Fibroblast of skin of right biceps (primary cell): ENCODE measurements at places on chromosomes 7 and 10.

DNA sequence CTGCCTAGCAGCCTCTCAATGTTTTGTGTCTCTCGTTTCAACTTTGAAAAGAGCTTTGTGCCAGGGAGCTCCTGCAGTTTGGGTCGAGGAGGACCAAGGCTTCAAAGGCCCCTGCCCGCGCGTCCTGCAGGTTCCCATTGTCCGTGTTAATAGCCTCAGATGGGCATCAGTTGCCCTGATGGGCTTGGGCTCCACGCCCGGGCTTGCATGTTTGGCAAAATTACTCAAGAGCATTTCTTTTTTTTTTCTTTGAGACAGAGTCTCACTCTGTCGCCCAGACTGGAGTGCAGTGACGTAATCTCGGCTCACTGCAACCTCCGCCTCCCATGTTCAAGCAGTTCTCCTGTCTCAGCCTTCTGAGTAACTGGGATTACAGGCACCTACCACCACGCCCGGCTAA, 636.6 kb downstream of the SDK1 start:
- no peak for DNase-seq

DNA sequence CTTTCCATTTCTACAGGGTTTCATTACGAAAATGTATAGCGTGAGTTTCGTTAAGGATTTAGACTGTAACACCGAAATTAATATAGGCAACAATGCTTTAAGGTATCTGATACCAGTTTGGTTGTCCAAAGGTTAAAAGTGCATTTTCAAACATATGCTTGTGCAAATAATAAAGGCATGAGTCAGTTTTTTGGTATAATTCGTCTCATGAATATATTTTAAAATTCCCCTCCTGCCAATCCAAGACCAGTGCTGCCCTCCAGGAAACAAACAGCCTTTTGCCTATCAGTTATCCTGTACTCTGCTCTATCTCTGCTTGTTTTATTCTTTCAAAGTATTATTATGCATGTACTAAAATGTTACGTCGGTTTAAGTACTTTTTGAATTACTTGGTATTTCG, 2.0 kb downstream of the LCOR start:
- peak; percentile 22 for DNase-seq

DNA sequence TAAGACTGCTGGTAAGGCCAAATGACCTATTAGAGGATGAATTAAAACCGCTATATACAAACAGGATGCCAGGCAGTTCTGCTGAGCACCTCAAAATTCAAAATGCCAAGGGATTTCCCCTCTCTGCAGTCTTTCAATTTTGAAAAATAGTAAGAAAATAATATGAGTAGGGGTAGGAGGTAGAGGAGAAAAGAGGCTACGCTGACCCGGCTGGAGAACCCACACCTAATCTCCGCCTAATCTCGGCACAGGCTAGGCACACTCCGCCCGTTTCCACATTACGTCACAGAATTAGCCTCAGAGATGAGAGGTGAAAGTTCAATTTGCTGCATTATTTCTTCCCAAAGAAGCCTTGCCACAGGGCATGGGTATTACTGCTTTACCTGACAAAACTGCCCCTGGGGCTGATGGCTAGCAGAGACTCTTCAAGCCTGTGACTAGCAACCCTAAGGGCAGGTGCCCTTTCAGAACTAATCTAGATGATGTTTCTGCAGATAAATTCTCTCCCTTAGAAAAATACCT, 21.3 kb upstream of the SPOCK2 start:
- no peak for DNase-seq

DNA sequence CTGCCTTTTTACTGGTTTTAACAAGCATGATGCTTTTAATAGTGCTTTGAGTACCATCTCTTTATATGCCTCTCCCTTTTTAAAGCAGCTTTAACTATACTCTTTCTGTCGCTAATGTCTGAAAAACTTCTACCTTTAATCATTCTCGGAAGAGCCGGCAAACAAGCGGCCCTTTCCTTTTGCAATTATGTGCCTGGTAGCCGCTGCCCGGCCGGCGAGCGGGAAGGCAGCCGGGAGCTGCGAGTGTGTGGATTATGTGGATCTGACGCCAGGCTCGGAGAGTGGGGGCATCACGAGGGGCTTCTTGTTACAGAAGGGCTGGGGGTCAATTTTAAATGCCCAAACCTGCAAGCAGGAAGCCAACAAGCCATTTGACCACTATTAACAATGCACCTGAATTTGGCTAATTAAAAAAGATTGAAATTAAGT, 120.9 kb downstream of the BUB3 start:
- no peak for DNase-seq

DNA sequence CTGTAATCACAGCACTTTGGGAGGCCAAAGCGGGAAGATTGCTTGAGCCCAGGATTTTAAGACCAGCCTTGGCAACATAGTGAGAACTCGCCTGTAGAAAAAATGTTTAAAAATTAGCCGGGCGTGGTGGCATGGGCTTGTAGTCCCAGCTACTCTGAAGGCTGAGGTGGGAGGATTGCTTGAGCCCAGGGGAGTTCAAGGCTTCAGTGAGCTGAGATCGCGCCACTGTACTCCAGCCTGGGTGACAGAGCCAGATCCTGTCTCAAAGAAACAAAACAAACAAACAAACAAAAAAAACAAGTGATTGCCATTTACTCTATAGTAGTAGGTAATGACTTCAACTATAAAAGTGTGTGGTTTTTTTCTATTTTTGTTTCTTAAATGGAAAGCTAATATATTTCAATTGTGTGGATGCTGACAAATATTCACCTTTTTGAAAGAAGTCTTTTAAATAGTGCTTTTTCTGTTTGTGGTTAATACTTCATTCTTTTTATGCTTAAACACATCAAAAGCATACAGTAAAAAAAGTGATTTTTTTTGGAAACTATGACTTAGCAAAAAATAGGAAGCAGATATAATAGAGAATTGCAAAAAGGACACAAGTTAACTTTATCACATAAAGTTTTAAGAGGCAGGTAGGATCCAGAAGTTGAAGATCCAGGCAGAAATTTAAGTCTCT, 48.4 kb downstream of the ZNF277 start:
- no peak for DNase-seq

DNA sequence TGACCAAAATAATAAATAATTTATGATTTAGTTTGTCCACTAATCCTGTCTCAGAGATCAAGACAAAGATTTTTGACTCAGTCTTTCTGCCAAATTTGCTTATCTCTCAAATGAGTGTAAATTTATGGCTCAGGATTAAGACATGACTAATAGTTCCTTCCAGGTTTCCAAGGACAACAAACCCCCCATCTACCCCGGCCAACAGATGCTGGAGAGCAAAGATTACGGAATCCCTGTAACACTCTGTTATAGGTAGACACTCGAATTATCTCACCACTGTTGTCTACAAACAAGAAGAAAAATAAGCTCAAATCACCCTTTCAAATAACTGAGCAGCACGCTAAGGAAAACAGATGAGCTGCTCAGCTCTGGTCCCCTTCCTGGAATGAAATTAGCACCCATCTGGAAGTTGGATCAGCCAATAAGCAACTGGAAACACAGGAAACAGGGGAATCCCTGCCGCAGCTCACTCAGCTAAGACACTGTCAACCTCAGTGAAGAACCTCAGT, 56.8 kb upstream of the SVIL start:
- peak; percentile 72 for DNase-seq

- no peak for DNase-seq
Measured at GRCh38 chr10:90051474-90051873, 350.1 kb downstream of the KIF20B start.

- no peak for DNase-seq
Measured at GRCh38 chr10:69847883-69848282, 46.2 kb downstream of the COL13A1 start.

DNA sequence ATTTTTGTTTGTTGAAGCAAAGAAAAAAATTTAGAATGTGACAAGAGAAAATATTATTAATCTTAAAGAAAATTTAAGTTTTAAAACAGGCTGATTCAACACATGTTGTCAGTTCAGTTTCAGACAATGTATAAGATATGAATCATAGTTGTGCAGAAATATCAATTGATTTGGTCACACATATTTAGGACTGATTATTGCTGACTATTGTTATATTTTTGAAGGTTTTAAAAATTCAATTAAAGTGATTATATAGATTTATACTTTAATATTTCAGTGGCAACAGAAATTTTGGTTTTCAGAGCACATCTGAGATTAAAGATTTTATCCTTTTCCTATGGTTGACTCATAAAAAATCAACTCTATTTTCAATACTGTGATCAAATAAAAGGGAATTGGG, 132.5 kb downstream of the PON1 start:
- DNase-seq: no peak

DNA sequence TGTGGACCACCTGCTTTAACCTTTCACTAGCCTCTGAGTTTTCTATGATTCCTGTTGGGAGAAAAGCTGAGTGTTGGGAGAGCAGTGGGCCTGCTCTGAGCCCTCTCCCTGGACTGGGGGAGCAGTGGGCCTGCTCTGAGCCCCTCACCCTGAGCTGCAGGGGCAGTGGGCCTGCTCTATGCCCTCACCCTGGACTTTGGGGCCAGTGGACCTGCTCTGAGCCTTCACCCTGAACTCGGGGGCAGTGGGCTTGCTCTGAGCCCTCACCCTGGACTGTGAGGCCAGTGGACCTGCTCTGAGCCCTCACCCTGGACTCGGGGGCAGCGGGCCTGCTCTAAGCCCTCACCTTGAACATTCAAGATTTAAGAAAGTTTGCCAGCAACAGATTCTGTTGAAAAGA, 33.4 kb downstream of the AGAP6 start:
- no peak for DNase-seq

GRCh38 chr7:155813546-155814315, 1.5 kb upstream of the SHH start:
- no peak for DNase-seq

- peak; percentile 70 for DNase-seq
Measured at GRCh38 chr7:75054744-75055143, 18.9 kb downstream of the RCC1L start.

DNA sequence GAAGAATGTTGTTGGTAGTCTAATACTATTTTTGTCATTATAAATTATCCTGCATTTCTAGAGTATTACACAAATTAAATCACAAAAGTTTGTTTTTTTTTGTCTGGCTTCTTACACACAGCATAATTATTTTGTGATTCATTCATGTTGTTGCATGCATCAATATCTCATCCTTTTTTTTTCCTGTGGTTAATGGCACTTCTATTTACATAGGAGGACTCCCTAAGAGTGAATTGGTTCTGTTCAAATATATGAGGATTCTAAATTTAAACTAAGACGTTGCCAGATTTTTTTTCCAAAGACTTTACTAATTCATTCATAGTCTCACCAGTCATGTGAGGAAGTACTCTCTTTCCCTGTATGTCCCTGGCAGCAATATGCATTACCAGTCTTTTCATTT, 303.3 kb downstream of the GPR37 start:
- DNase-seq: peak; percentile 77

DNA sequence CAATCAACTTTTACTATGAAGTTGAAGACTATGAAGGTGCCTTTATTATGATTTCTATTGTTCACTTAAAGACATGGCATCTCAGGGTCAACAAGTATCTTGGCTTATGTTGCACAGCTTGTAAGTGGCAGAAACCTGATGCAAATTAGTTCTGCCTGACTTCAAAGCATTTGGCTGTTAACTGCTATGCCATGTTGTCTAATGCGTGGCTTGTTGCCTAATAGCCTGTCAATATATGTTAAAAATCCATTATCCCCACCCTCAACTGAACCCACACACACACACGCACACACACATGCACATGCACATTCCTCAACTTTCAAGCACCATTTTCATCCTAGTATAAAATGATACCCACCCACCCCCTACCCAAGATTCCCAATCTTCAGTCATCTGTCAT, 217.1 kb downstream of the NRG3 start:
- DNase-seq: no peak

- no peak for DNase-seq
Measured at GRCh38 chr7:23315366-23315765, 16.2 kb downstream of the MALSU1 start.

- no peak for DNase-seq
Measured at GRCh38 chr7:93218997-93219827, 7.1 kb downstream of the HEPACAM2 start.

DNA sequence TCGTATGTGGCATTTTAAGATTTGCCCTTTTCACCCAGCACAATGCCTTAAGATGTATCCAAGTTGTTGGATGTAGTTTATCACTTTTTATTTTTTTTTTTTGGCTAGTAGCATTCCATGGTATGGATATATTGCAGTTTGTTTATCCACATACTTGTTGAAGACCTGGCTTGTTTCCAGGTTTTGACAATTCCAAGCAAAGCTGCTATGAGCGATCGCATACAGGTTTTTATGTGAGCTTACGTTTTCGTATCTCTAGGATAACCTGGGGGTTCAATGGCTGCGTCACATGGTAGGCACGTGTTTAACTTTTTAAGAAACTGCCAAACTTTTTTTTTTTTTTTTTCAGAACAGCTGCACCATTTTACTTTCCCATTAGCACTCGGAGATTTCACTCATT, 32.2 kb downstream of the BAIAP2L1 start:
- no peak for DNase-seq
